ENCODE measurements at places on chromosomes 6 and 20.

GRCh38 chr6:109496036-109496772, 13.2 kb upstream of the ZBTB24 start:
- DNase-seq = no peak

DNA sequence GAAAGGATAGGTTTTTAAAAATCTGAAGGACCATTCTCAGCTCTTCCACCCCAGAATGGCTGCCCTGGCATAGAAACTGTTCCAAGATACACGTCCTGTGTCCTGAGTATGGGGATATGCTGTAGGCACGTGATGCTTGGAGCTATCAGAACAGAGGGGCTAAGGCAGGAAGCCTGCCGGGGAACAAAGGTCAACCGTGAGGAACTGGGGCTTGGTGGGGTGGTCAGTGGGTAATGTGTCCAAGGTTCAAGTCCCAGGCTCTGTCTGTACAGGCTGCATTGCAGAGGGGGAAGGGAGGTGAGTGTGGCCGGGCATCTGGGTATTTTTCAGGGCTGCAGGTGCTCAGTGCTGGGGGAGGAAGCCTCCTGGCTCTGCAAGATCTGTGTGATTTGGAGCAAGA, 479.6 kb upstream of the CHD6 start:
- no peak for DNase-seq

DNA sequence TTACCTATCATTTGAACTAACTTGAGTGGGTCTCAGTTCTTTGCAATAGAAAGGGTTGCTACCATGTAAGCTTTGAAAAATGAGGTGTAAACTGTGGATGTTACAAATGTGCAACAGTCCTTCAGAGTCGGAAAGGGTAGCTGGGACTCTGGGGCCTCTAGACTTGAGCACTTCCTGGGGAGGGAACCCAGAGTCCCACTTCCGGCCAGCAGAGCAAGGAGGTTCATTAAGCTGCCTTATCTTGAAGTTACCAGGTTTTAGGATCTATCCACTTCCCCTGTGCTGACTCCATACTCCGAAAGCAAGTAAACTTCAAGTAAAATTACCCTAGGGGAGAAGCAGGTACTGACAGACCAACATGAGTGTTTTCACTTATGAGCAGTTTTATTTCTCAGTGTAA, 9.4 kb downstream of the TRIM10 start:
- no peak for DNase-seq

DNA sequence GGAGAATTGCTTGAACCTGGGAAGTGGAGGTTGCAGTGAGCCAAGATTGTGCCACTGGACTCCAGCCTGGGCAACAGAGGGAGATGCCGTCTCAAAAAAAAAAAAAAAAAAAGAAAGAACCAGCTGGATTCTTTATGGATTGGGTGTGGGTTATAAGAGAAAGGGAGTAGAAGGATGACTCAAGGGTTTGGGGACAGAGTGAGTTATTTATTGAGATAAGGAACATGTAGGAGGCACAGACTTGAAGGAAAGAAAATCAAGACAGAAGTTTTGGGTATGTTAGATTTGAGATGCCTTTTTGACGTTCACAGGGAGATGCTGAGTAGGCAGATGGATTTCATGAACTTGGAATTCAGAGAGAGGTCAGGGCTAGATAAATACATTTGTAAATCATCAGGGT, 47.6 kb downstream of the KIZ start:
- DNase-seq = no peak

DNA sequence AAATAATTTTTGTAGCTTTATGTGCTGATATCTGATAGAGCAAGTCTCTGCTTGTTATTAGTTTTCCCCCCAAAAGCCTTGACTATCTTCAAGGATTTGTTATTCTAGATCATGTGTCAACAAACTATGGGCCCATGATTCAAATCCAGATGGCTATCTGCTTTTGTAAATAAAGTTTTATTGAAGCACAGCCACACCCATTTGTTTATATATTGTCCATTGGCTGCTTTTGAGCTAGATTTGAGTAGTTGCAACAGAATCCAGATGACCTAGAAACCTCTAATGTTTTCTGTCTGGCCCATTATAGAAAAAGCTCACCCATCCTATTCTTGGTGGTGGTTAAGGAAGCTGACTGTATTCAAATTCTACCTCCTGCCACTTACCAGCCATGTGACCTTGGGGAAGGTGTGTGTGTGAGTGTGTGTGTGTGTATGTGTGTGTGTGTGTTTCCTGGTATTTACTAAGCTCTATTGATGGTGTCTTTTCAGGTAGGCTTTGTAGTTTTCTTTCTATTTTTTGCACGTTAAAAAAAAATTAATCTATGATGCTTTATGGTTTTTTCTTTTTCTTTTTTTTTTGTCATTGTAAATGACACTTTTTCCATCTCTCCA, 1.3 kb upstream of the GTSF1L start:
- no peak for DNase-seq

DNA sequence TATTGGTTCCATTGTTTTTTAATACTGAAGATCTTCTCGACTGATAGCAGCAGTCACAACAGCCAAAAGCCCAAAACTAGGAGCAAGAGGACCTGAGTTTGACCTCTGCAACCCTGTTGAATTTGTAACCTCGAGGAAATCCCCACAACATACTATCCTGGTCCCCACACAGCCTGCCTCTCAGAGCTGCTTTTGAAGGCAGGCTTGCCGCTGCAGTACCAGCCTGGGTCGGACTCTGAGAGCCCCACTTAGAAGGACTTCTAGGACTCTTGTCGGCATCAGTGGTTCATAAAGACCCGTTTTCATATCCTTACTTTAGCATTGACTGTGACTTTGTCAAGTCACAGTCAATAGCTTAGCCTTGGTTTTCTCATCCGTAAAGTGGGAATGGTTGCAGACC, 49.3 kb downstream of the EBF4 start:
- DNase-seq = no peak

DNA sequence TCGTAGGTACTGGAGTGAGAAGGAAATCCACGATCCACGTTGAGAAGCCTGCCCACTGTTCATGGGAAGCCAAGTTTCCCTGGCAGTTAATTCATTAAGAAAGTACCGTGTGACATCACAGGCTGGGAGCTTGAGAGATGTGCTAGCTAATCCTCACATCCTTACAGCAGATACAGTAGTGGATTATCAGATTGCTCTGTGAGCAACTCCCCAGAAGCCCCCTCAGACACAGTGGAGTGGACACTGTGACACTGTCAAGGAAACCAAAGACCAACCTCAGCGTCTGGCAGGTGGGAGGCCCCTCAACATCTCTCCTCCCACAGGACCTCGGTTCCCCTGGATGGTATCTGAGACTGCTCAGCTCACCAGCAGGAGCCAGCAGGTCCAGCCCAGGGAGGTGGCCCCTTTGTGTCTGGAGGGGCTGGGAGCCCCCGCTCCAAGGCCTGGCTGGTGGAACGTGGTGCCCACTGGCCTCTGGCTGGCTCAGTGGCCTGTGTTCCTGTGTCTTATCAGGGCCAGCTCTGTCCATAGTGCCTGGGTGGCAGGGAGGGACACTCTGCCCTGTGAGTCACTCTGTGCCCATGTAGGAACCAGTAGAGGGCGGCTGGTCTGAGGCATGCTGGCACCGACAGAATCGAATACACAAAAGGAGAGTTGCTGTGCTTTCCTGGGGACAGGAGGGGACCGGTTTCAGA, 7.2 kb downstream of the PYGB start:
- peak; percentile 36 for DNase-seq

DNA sequence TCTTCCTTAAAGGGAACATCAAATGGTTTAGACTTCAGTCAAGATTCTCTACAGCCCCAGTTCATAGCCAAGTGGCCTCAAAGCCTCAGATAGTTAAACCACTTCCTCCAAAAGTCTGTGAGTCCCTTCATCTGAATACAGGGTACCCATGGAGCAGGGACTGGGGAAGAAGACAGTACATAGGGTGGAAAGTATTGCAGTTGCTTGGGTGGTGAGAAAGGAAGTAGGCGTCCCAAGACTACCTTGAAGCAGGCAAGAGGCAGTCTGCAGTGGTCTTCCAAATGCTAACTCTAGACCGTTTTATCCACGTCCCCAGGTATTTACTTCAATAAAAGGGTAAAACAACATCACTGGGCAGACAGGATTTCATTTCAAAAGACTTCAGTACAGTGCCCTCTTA, 2.0 kb downstream of the FYN start:
- no peak for DNase-seq

- DNase-seq = no peak
Observed at GRCh38 chr6:40778918-40779317, 191.8 kb upstream of the LRFN2 start.

GRCh38 chr6:106704327-106704726, 74.9 kb downstream of the QRSL1 start:
- DNase-seq = no peak
